Parietal lobe (tissue), 2 donors: ENCODE measurements at places on chromosomes 6 and 20. TPM values are rescaled to one million over a fixed set of nuclear protein-coding genes. Genes with fewer than 3 reads are reported as not detected.

The OR2J1 gene
- not detected for total RNA-seq

The TEAD3 gene
- 0.63 TPM for total RNA-seq

The GNMT gene
- total RNA-seq = 0.94 TPM

The EEF1A2 gene
- 281 TPM for total RNA-seq

The SCGN gene
- 17.2 TPM for total RNA-seq

The RBPJL gene
- total RNA-seq = not detected

The IRF4 gene
- not detected for total RNA-seq

The MCCD1 gene
- not detected for total RNA-seq

The ULBP3 gene
- total RNA-seq = 6.3 TPM

The SUMO4 gene
- 19.4 TPM for total RNA-seq

The FAM83B gene
- 0.31 TPM for total RNA-seq

The TREM1 gene
- not detected for total RNA-seq

The BEND6 gene
- total RNA-seq = 20.7 TPM

The HLA-DQA1 gene
- not detected for total RNA-seq

The RAET1E gene
- total RNA-seq = not detected

The UNC5CL gene
- total RNA-seq = 0.63 TPM

The PDE10A gene
- 92.0 TPM for total RNA-seq

The ZC3H12D gene
- total RNA-seq = 0.31 TPM

The C20orf204 gene
- total RNA-seq = 4.4 TPM

The POU5F1 gene
- total RNA-seq = not detected

The FILIP1 gene
- 2.2 TPM for total RNA-seq

The RUNX2 gene
- total RNA-seq = 0.31 TPM

The DEFB125 gene
- total RNA-seq = not detected

The SLC25A27 gene
- total RNA-seq = 57.6 TPM

The DEFB124 gene
- not detected for total RNA-seq

The R3HDML gene
- not detected for total RNA-seq

The ZNF391 gene
- total RNA-seq = 5.3 TPM

The COL19A1 gene
- total RNA-seq = 4.7 TPM

The TULP4 gene
- total RNA-seq = 740 TPM

The LST1 gene
- not detected for total RNA-seq

The OR2H1 gene
- not detected for total RNA-seq

The SLC4A11 gene
- total RNA-seq = not detected

The OOEP gene
- not detected for total RNA-seq

The HEY2 gene
- 1.3 TPM for total RNA-seq

The SAMD10 gene
- total RNA-seq = 10.0 TPM

The GLYATL3 gene
- total RNA-seq = not detected

The PRR18 gene
- not detected for total RNA-seq

The LHFPL5 gene
- total RNA-seq = 1.6 TPM

The RAB44 gene
- not detected for total RNA-seq

The EYS gene
- 1.9 TPM for total RNA-seq

The FAM209B gene
- total RNA-seq = not detected

The TBXT gene
- not detected for total RNA-seq
